ENCODE measurements at places on chromosomes 4 and X. TPM values are rescaled to one million over a fixed set of nuclear protein-coding genes. Genes with fewer than 3 reads are reported as not detected.

Gene GLOD5
- not detected for total RNA-seq

Gene ADGRG2
- total RNA-seq, result not detected

Gene PAGE4
- total RNA-seq, result not detected

DNA sequence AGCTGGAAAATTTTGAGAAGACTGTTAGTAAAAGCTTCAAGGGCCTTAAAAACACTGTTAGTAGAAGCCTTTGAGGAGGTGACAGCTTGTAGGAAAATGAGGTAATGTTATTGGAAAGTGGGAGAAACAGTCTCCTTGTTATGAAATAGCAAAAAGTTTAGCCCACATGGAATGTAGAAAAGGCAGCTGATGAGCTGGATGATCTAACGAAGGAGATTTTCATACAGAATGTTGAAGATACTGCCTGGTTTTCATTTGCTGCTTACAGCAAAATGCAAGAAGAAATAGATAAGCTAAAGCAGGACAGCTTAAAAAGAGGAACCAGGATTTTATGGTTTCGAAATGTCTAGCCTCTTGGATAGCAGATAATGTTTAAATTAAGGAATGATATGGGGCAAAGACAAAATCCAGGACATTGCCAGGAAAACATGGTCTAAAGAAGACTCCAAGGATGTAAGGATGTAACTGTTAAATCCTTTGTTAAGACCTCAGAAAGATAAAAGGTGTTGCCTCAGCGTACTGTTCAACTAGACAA is 10.2 kb upstream of the STBD1 start:
- no peak for DNase-seq

DNA sequence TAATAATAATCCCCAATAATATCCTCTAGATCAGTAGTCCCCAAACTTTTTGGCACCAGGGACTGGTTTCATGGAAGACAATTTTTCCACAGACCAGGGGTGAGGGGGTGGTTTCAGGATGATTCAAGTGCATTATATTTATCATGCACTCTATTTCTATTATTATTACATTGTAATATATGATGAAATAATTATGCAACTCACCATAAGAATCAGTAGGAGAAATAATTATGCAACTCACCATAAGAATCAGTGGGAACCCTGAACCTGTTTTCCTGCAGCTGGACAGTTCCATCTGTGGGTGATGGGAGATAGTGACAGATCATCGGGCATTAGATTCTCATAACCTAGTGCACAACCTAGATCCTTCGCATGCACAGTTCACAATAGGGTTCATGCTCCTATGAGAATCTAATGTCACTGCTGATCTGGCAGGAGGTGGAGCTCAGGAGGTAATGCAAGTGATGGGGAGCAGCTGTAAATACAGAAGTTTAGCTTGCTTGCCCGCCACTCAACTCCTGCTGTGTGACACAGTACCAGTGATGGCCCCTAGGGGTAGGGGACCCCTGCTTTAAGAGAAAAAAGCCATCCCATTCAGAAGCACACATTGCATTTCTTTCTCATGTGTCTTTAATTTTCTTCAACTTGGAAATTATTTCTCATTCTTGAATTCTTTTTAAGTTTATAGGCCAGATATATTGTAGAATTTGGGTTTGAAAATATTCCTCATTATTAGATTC is 16.0 kb upstream of the SH3RF1 start:
- DNase-seq, result no peak
